Panc1 (cell line): ENCODE measurements at places on chromosomes 11 and 22. TPM values are rescaled to one million over a fixed set of nuclear protein-coding genes. Genes with fewer than 3 reads are reported as not detected.

GRCh38 chr11:32358729-32359128 is 76.6 kb downstream of the WT1 start:
- no peak for DNase-seq

GRCh38 chr11:1232021-1232882 is 9.4 kb downstream of the MUC5B start:
- no peak for DNase-seq

DNA sequence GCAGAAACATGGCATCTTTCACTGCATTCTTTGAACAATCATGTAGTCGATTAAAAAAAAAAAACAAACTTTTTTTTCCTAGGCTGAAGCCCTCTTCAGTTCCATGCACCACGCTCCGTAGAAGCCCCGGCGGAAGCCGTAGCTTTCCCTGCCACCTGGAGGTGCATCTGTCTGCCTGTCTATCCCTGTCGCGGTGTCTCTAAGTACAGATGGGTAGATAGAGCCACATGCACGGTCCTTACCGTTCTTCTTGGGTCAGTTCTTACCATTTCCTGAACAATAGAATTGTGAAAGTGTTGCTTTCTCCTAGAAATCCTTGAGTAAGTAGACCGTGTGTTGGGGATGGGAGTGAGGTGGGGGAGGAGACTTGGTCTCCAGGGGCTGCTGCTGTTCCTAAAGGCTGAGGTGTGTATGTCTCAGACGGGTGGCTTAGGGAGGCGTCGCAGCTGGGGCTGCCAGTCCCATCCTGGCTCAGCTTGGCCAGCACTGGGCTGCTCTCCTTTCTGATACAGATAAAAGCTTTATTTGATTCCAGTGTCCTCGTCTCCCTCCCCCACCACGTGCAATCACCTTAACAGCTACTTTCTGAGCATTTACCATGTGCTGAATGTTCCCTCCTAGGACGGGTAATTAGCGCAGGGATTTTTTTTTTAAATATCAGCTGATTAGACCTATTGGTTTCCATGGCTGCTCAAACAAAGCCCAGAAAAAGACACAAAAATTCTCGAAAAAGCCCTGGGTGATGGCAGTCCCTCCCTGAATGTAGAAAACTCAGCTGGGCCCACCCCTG is 46.8 kb downstream of the MACROD1 start:
- DNase-seq = no peak

DNA sequence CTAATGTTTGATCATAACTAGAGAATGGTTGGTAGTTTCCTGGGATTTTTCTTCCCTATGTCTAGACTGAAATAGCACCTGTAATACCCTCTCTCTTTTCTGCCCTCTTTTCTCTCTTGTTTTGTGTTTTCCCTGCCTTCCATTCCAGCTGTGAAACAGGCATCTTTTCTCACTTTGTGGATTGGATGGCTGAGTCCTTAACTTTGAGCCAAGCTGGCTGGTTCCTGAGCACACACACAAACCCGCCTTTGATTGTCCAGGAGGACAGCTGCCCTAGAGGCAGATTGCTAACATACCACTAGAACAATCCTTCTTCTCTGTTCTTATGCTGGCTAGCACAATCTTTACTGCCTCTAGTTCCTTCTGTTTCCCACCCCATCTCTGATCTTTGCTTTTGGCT is 17.7 kb downstream of the CTNND1 start:
- no peak for DNase-seq

- DNase-seq = no peak
Observed at GRCh38 chr11:33040033-33040861, 875 bp downstream of the TCP11L1 start.

- no peak for DNase-seq
Observed at GRCh38 chr11:106228996-106229395, 151.5 kb downstream of the AASDHPPT start.

DNA sequence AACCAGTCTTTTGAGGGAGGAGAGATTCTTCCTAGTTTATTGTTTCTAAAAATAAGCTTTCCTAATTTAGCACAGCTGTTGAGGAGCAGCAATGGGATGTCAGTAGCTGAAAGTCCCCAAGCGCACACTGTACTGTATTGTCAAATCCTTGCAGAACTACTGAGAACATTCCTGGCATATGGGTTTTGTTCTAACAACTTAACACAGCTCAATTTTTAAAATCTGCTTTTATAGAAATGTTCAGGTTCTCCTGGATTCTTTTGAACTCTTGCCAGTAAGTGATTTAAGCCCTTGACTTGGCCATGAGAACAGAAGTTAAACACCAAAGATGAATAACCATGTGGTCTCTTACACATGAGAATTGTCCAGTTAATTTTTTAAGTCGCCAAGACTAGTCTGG is 218.6 kb downstream of the FAT3 start:
- no peak for DNase-seq

- no peak for DNase-seq
Observed at GRCh38 chr22:20138417-20138738, 6.8 kb downstream of the ZDHHC8 start.

DNA sequence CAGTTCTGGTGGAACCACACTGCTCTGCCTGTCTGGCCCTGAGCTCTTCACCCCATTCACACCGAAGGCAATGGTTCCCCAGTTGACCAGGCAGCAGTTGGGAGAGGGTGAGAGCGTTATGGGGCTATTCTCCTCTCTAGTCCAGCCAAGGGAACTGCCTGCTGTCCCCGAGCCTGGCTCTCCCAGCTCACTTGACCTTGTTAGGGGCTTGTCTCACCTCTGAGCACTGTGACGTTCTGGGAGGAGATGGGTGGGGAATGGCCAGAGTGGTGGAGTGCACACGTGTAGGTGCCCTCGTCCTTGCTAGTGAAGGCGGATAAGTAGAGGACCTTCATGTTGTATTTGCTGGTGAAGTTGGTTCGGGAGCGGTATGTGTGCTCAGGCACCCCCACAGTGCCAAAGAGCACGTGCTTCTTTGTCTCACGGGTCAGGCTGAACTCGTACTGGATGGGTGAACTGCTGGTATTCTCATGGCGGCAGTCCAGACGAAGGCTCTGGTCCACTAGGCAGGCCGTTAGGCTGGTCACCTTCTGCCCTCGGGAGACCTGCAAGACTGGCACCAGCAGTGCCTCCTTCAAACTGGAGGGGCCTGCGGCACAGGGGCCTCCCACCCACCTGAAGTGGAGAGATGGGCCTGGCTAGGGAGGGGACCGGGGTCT is 3.0 kb downstream of the THY1 start:
- DNase-seq = no peak

DNA sequence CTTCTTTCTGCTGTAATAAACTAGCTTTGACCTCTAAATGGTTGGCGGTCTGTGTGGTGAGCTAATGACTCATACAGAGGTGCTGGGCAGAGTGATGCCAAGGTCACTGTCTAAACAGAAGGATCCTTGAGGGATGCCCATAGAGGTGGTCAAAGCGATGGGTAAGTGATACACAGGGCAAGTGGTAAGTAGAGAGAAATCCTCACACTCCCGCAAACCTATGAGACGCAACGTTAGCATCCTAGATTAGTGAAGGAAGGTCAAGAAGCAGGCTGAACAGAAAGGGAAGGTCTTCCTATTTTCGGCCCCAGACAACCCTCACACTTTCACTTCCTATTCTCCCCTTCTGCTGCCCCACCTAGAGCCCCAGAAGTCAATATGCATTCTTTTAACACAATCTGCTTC is 65.6 kb upstream of the SESN3 start:
- no peak for DNase-seq

The FAT3 gene
- total RNA-seq = 0.33 TPM

The CD59 gene
- 736 TPM for total RNA-seq

The OR51B5 gene
- total RNA-seq = not detected

The CNGA4 gene
- 0.62 TPM for total RNA-seq

The OSBP2 gene
- total RNA-seq = 4.7 TPM

The PLAAT5 gene
- not detected for total RNA-seq
